NCI-H2107 (cell line): ENCODE measurements at places on chromosomes 4 and X.

- DNase-seq: no peak
Observed at GRCh38 chrX:132101206-132101605, 26.6 kb downstream of the FRMD7 start.

GRCh38 chr4:48930654-48931053, 24.1 kb upstream of the OCIAD2 start:
- no peak for DNase-seq

GRCh38 chrX:1717373-1717772, 102.5 kb downstream of the ASMT start:
- no peak for DNase-seq

DNA sequence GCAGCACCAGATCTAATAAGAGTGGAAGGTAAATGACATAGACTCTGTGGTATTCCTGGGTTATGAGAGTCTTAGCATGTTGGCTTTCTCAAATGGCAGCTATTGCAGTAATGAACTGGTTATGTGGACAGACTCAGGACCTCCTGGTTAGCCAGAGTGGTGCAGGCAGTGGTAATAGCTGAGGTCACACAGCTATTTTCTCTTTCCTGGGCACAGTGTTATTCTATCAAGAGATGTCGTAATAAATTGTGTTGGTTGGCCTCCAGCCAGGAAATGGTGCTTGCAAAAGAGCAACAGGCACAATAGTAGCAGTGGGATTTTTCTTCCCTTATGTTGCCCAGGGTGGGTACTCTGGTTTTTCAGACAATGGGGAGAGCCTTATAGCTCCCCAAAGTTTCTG, 279.2 kb upstream of the FGF16 start:
- no peak for DNase-seq

GRCh38 chr4:71380788-71381187, 42.0 kb downstream of the SLC4A4 start:
- no peak for DNase-seq

- no peak for DNase-seq
Observed at GRCh38 chr4:6703786-6704185, 5.9 kb downstream of the MRFAP1L1 start.

- DNase-seq: no peak
Observed at GRCh38 chr4:31045724-31046318, 325.7 kb downstream of the PCDH7 start.

DNA sequence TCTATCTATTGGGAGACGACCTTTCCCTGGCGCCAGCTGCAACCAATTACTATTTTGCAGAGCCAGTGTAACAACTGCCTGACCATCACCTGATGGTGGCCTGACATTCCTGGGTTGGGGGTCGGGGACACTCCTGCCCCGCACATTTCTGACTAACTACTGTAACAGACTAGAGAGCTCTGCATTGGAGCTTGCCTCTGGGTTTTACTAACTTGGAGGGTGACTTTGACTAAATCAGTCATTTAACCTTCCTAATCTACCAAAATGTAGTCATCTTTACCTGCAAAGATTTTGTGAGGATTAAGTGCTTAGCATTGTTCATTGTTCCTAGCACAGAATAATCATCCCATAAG, 37.5 kb upstream of the ABCG2 start:
- DNase-seq: no peak

GRCh38 chr4:169174247-169174646, 96.5 kb downstream of the SH3RF1 start:
- DNase-seq: no peak

DNA sequence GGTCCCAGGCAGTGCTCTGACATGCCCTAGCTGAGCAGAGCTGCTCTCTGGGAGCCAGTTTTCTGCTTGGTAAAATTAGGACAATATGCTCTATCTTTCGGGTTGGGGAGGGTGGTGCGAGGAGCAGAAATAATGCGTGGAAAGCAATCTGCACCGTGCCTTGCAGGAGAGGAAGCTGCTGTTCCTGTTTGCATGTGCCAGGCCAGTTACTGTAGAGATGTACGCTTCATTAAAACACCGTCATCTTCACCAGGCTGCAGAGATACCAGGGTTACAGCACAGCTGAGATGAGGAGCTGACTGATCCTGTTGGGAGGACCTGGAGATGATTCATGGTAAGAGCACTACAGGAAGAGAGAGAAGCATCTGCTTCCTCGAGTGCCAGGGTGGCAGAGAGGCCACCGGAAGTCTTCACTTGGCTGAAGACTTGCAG, 29.5 kb upstream of the IRF2 start:
- DNase-seq: no peak

- no peak for DNase-seq
Observed at GRCh38 chrX:66221856-66222255, 57.8 kb downstream of the HEPH start.

DNA sequence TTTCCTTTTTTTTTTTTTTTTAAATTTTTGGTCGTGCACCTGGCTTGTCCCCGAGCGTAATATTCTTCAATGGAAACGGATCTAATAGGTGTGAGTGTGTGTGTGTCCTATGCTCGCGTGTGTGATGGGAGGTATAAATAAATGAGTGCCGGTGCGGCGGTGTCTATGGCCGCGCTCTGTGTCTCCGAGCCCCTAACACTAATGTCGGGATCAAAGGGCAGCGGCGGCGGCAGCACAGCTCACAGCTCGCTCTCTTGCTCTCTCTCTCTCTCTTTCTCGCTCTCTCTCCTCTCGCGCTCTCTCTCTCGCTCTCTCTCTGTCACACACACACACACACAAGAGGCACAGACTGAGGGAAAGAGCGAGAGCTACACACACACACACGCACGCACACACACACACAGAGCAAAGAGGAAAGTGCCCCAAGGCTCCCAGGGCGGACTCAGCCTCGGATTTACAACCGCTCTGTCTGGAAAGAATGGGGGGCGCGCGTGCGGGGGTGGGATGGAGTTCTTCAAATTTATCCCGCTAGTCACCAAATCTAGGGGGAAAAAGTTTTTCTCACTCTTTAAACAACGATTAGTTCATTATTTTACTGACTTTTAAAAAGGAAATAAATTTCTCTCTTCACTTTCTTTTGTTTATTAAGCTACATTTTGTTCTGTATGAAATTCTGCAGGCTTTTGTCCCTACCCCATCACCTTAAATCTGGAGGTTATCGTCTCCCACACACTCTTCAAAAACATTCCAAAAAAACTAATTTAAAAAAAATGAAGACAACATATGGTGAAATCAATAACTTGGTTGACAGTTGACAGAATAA, at the start of gene ZNF827:
Gene ZNF827, minus strand, starts transcription at position 206 of the 823 bp plus-strand sequence. CDS start 416 bp downstream, outside the sequence.
- DNase-seq: no peak

GRCh38 chr4:148025981-148026380, 294.1 kb downstream of the ARHGAP10 start:
- DNase-seq: no peak

DNA sequence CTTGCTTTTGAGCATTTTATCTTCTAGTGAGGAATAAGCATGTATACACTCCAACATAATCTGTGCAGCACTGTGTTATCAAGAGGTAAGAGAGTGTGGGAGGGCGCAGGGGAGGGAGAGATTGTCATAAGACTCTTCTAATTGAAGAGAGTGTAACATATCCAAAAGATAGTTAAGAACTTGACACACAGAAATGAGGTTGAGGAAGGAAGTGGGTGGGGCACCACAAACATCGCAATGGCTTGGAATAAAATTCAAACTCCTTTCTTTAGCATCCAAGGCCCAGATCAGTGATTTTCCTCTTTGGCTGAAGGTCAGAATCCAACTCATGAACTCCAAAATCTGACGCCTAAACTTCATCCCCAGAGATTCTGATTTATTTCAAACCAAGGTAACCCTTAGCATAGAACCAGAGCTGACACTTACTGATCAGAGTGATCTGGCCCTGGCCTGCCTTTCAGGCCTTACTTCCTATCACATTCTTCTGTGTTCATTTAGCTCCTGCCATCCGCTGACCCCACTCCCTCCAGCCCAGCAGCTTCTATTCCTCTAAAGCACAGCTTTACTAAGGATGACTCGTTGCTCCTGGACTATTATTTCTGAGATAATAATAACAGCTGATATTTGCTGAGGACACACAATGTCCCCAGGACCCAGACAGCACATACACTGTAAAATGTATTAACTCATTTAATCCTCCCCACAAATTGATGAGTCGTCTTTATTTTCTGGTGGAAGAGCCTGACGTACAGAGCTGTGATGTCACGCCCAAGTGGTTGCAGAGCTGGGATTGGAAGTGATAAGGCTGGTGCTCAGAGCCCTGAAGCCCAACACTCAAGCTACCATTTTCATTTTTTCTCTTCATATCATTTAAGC, 10.6 kb upstream of the CTSO start:
- DNase-seq: no peak

DNA sequence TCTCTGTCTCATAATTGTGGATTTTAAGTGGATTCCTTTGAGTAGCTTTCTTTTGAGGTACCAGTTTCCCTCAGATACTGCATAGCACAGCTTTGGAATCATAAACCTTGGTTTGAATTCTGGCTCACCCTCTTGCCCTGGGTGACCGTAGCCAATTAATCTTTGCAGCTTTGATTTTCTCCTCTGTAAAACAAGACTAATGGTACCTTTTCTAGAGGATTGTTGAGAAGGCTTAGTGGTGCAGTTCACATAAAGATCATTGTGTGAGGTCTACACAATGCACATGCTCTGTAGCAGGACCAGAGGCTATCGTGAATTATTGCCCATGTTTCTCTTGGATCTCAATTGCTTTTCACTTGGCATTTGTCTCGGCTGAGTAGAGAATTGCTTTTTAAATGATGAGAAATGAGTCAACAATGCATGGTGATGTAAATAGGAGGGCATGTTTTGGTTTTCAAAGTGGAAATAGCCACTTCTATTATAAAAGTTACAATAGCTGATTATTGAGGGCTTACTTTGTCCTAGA, 47.9 kb downstream of the TMEM131L start:
- DNase-seq: no peak
